Small intestine (tissue), 16 donors: ENCODE measurements at places on chromosomes 7 and 10.

DNA sequence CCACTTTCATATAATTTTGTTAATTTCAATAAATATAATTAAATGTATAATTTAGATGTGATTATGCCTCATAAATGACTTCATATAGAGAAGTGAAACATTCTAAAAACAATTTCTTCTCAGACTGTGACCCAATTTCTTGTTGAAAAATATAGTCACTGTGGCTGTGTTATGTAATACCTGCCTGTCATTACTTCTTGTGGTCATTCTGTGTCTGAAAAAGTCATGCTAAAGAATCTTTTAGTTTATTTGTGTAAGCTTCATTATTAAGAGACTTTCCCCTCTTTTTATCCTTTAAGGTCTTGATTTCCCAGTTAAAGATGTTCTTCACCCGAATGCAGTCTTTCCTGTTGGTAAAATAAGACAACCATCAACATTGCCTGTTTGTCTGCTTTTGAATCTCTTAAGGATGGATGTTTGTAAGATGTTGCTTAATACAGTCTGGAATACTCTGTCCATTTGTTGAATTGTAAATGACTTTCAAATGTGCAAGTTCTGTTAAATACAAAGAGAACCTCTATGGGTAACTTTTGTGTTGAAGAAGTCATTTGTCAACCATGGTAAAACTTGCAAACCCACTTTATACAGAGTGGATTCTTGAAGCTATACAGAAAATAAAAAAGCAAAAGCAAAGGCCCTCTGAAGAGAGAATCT is 16.0 kb downstream of the KAT6B start:
- no peaks in the 10 kb centered on the region for H3K27me3 ChIP-seq
- H3K4me3 ChIP-seq: no peak overlapping the region
- H3K4me1 ChIP-seq: peaks cover 2% of the 10 kb centered on the region
- H3K27ac ChIP-seq: no peak overlapping the region
- DNase-seq: no peak

- no peaks in the 10 kb centered on the region for H3K36me3 ChIP-seq
- no peak overlapping the region for H3K27ac ChIP-seq
- no peak overlapping the region for H3K4me3 ChIP-seq
Measured at GRCh38 chr10:3578159-3578558, 206.8 kb downstream of the KLF6 start.

GRCh38 chr7:139948587-139949335 is 114.0 kb downstream of the PARP12 start:
- no peaks in the 10 kb centered on the region for H3K36me3 ChIP-seq
- H3K4me3 ChIP-seq: no peak overlapping the region
- H3K4me1 ChIP-seq: no peaks in the 10 kb centered on the region
- H3K27ac ChIP-seq: no peak overlapping the region
- no peaks in the 10 kb centered on the region for H3K27me3 ChIP-seq

- H3K4me1 ChIP-seq: no peaks in the 10 kb centered on the region
- peaks cover 36% of the 10 kb centered on the region for H3K27me3 ChIP-seq
- H3K27ac ChIP-seq: no peak overlapping the region
- DNase-seq: no peak
Measured at GRCh38 chr7:93574269-93574645, 267 bp downstream of the CALCR start.

DNA sequence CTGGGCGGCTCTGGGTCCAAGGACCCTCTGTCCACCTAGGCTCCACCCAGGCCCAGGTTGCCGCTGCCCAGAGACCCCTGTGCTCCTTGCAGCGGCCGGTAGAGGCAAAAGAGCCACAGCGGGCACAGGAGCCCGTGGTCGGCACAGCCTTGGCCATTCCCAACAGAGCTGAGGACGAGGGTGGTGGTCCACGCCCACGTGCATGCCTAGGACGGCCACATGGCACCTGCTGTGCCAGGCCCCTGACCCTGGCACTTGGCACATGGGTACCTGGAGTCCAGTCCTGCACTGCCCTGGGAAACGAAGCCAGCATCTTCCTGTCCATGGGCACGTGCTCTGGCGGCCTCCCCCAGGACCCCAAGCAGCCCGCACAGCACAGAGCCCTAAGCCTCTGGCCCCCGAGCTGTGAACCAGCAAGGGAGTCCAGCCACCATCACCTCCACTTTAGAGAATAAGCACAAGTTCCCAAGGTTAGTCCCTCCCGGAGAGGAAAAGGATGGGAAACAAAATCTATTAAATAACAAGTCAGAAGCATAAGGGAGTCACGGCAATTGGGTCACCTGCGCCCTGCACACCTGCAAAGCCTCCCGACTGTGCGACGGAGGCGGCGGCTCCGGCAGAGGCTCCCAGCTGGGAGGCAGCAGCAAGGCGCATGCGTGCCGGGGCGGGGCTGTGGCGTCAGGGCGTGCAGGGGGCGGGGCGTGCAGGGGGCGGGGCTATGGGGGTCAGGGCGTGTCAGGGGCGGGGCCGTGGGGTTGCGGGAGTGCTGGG is 59.1 kb downstream of the STK32C start:
- peaks cover 5% of the 10 kb centered on the region for H3K4me1 ChIP-seq
- H3K27me3 ChIP-seq: no peaks in the 10 kb centered on the region
- H3K27ac ChIP-seq: no peak overlapping the region
- DNase-seq: peak; percentile 58
- no peaks in the 10 kb centered on the region for H3K36me3 ChIP-seq
